Activated naive CD8-positive, alpha-beta T cell treated with anti-CD3 and anti-CD28 coated beads, Interleukin-2, amount 50 U/mL, for 24 hours (primary cell): ENCODE measurements at places on chromosomes 4 and X.
A peak's percentile ranks its signal among the peaks of the same experiment; 100 is the strongest.

DNA sequence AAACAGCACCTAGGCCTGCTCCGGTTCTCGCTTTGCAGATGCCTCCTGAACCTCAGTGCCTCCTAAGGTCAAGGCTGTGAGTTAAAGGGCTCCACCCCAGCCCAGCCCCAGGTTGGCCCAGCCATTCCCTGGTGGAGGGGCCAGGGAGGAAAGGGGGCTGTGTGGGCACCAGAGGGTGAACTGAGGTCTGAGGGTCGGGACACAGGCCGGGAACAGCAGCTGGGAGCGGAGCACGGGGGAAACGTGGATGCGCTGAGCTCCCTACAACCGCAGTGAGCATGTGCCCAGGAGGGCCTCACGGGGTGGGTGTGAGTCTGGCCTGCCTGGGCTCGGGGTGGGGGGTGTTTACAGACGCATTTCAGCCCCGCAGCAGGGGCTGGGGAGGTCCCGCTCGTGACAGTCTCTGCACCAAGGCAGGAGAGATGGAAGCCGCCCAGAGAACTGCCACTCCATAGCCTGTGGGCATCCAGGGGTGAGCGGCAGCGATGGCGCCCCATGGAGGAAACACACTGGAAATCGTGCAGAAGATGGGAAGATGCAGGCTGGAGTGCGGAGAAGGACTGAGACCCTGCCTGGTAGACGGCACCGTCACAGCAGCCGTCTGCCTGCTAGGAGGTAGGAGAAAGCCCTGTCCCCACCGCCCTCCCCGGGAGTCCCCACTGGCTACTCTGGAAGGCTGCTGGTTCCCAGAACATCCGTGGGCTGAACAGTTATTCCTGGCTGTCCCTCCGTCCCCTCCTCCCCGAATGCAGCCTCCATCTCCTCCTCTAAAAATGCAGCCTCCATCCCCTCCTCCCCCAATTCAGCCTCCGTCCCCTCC, 9.9 kb upstream of the SLC25A6 start:
- DNase-seq = no peak

GRCh38 chrX:130343411-130343810, 3.7 kb downstream of the SLC25A14 start:
- DNase-seq = no peak

DNA sequence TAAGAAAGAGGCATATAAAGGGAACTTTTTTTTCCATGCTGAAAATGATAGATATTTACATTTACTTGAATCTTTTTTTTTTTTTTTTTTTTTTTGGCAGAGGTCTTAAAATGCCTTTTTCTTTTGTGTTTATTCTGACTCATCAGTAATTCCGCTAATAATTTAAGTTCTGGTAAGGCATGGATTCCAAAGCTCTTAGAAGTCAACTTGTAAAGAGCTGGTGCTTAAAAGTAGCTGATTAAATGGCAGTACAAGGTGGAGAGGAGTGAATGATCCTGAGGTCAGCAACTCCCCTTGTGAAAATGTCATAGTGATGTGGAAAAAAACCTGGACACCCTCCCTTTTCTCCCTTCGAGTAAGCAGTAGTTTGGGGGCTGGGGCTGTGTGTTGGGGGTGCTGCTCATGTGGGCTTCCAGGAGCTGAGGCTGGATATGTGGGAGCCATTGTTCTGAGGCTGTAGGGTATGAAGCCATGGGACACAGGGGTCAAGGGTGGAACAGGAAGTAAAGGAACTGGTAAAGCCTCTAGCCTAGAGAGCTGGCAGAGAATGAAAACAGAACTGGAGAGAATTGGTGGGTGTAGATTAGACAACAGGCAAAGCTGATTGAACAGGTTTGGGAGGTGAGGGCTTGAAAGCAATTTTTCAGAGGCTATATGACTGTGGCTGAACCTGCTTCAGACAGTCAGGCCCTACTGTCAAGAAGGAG, 41.0 kb upstream of the PITX2 start:
- no peak for DNase-seq

DNA sequence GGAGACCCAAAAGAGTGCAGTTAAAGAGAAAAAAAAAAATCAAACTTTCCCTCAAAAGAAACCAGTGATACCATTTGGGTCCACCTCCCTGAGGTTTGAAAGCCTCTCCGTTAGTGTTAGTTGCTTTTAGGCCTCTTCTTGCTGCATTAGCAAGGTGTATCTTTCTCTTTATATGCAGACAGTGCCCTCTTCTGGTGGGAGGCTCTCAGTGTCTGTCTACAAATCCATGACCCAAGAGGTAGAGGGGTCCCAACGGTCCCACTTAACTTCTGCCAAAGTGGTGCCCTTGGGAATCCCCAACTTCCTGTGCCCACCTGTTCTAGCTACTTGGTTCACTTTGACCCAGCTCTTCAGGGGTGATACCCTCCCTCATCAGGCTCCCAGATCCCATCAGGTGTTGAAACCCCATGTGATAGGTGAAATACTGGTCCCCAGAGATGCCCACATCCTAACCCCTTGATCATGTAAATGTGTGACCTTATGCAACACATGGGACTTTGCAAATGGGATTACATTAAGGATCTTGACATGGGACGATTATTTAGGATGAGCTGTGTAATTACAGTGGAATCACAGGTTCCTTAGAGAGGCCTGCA, 63.7 kb upstream of the CD99 start:
- peak; percentile 56 for DNase-seq

DNA sequence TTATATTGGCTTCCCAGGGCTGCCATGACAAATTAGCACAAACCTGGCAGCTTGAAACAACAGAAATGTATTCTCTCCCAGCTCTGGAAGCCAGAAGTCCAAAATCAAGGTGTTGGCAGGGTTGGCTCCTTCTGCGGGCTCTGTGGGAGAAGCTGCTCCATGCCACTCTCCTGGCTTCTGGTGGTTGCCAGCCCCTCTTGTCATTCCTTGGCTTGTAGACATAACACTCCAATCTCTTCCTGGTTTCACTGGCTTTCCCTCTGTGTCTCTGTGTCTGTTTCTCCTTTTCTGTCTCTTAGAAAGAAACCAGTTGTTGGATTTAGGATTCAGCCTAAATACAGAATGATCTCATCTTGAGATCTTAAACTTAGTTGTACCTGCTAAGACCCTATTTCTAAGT, 85.5 kb downstream of the USP46 start:
- DNase-seq = no peak

DNA sequence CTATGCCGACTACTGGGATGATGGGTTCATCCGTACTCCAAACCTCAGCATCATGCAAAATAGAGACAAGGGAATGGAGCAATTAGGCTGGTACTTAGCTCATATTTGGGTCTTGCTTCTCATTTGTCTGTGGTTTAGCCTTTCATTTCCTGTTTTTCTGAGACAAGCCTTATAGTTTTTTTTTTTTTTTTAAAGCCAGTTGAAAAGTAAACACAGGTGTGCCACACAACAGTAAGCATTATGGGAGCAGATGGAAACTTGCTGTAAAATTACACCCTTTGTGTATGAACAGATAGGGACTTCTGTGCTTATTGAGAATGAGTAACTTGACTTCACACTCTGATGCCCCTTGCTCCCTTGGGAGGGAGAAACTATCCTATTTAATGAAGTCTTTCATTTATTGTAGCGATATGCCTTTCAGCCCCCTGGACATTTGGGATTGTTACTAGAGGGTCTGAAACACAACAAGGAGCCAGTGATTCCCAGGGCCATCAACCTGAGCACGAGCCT, 13.7 kb downstream of the RASSF6 start:
- no peak for DNase-seq

DNA sequence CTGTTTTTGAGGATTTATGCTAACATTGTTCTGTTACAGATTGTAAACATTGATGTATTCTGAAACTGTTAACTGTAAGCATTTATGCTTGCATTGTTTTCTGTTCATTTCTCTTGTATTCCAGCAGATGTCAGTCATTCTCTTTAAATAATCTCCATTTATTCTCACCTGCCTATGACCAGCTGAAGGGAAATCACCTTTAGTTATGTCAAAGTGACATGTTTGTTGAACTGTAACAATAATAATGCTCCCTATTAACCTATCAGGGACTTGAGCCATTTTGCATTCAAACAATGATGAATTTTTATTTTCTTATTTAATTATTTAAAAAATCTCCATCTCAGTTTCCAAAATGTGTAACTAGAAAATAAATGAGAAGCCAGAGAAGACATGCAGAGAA, 58.0 kb downstream of the SPCS3 start:
- no peak for DNase-seq

DNA sequence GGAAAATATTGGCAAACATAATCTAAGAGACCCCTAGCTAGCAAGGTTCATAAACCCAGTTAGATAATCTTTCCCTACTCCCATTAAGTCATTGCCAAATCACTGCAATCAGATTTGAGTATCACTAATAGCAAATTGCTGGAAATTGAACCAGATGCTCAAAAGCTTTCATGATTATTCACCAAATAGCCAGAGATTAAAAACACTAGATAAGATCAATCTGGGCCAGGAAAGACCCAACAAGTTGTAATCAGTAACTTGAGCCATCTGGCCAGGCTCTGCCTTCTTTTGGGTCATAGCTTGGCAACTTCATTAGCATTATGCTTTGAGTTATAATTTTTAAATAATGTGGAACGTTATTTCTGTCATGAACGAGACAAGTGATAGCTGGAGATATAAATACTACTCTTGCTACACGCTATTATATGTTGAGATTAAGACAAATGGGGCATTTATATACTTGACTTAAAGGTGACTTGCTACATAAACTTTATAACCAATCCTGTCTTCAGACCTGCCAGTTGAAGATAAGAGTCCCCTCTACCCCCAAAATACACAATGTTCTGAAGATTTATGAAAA, 196.6 kb upstream of the EDNRA start:
- no peak for DNase-seq

DNA sequence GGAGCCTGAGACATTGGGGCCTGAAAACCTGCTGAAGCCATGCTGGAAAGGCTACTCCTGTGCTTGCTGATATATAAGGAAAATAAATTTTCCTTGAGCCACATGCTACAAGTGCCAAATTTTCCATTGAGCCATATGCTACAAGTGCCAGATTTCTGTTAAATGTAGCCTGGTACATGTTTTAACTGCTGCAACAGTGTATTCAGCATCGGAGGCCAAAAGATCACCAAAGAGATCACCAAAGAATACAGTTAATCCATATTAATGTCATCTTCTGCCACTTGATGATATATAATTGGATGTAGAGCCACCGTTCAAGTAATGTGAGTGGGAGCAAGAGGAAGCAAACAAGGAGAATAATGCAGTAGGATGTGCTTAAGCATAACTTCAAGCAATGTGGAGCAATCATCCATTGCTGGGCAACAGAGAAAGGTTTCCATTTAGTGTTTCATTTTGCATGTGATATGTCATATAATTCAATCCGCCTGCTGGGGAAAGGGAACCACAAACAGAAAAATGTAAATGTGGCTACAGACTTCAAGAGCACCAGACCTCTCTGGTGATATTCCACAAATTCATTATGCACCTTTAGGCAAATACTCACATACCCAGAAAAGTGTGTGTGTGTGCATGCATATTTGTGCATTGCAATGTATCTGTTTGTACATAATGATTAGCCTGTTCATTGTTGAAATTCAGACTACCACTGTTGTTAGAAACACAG, 295.9 kb downstream of the KCNIP4 start:
- no peak for DNase-seq

GRCh38 chr4:39568805-39569204, 41.6 kb upstream of the UGDH start:
- DNase-seq = no peak

- peak; percentile 43 for DNase-seq
Observed at GRCh38 chrX:154750301-154751202, at the start of gene GAB3. TSS of gene GAB3 (minus strand) at chrX:154751077. CDS start at chrX:154751025, 52 bp downstream.

GRCh38 chr4:62454535-62454934, 1254.4 kb downstream of the ADGRL3 start:
- DNase-seq = no peak

DNA sequence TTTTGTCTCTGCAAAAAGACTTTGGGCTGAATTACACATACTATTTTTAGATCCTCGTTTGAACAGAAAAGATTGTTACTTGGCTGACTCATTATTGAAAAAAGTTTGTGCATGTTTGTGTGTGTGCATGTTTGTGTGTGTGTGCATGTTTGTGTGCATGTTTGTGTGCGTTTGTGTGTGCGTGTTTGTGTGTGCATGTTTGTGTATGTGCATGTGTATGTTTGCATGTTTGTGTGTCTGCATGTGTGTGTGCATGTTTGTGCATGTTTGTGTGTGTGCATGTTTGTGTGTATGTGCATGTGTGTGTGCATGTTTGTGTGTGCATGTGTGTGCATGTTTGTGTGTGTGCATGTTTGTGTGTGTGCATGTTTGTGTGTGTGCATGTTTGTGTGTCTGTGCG, 201.1 kb upstream of the FAT1 start:
- no peak for DNase-seq
